Inflammatory macrophage (primary cell): ENCODE measurements at places on chromosomes 5 and 9.
A peak's percentile ranks its signal among the peaks of the same experiment; 100 is the strongest.

DNA sequence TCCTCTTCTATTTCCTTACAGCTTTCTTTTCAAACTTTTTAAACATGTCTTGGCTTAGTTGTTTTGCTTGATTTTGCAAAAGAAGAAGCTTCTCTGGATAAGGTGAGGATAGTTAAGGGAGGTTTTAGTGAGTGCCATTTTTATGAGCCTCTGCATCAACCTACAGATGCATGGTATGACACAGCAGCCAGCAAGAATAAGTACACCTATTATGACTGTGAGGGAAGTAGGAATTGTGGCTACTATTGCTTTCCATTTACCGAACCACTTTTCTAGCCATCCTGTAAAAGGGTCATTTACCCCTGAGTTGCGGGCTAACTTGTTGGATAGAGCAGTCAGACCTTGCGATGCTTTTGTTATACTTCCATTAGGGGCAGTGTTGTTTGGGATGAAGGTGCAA is 7.0 kb upstream of the TUT7 start:
- DNase-seq, result no peak

- no peak for DNase-seq
These were observed 115.2 kb downstream of the SVEP1 start for GRCh38 chr9:110464321-110464720.

DNA sequence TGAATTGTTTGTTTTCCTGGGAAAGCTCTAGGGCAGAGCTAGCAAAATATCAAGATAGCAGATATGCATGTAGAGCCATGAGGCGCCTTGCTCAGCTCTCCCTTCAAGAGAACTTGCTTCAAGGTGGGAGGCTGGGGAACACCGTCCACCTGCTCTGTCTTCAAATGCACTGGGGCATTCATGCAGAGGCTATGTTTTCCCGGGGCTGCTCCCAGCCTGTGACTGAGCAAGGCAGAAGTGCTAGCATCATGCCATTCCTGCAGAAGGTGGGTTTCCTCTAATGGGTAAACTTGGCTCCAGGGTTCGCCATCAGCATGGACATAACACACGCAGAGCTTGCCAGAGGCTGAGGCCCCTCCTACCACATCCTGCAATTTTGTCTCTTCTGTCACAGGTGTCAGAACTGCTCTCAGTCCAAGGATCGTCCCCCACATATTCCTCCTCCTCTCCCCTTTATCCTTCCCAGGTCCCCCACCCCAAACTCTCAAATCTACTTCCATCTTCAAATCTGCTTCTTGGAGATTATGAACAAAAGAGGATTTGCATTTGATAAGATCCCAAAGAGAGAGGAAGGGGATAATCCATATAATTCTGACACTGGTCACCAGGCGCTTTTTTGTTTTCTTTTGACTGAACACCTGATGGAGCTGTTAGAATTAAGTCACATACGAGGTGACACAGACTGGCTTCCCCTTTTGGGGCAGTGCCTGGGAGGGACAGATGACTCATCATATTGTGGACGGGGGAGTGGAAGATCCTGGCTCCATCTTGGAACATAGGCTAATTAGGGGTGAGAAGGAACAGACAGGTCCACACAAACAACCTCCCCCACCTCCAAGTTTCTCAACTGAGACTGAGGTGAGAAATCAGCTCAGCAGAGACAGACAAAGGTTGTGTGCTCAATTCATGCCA is 85.0 kb upstream of the TAF11L2 start:
- DNase-seq, result peak; percentile 79

GRCh38 chr5:153632748-153633290 is 142.3 kb downstream of the GRIA1 start:
- no peak for DNase-seq

- no peak for DNase-seq
These were observed 116.9 kb upstream of the FAM174A start for GRCh38 chr5:100418231-100418630.
